ENCODE measurements at places on chromosomes 5 and 9. TPM values are rescaled to one million over a fixed set of nuclear protein-coding genes. Genes with fewer than 3 reads are reported as not detected.

CTNND2 gene
- total RNA-seq, result not detected

PCDHGC4 gene
- not detected for total RNA-seq

SLC25A2 gene
- 0.63 TPM for total RNA-seq

GRCh38 chr5:147445917-147446316, 64.0 kb downstream of the DPYSL3 start:
- H3K36me3 ChIP-seq, result no peaks in the 10 kb centered on the region
- H3K27ac ChIP-seq, result no peak overlapping the region
- DNase-seq, result no peak
- no peak overlapping the region for H3K4me3 ChIP-seq

DNA sequence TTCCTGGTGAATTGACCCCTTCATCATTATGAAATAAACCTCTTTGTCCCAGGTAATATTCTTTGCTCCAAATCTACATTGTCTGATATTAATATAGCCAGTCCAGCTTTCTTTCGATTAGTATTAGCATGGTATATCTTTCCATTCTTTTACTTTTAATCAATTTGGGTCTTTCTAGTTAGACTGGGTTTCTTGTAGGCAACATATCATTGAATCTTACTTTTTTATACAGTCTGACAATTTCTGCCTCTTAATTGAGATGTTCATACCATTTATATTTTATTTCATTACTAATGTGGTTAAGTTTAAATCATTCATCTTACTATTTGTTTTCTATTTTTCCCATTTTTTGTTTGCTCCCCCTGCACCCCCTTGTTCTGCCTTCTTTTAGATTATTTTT, 61.7 kb upstream of the LIFR start:
- H3K27ac ChIP-seq, result no peak overlapping the region
- no peak for DNase-seq
- no peaks in the 10 kb centered on the region for H3K27me3 ChIP-seq
- no peak overlapping the region for H3K4me3 ChIP-seq

- peaks cover 22% of the 10 kb centered on the region for H3K27me3 ChIP-seq
- no peak for DNase-seq
- H3K4me3 ChIP-seq, result no peak overlapping the region
- H3K4me1 ChIP-seq, result no peaks in the 10 kb centered on the region
- H3K27ac ChIP-seq, result no peak overlapping the region
Observed at GRCh38 chr5:176823869-176824412, 13.6 kb downstream of the UNC5A start.

DNA sequence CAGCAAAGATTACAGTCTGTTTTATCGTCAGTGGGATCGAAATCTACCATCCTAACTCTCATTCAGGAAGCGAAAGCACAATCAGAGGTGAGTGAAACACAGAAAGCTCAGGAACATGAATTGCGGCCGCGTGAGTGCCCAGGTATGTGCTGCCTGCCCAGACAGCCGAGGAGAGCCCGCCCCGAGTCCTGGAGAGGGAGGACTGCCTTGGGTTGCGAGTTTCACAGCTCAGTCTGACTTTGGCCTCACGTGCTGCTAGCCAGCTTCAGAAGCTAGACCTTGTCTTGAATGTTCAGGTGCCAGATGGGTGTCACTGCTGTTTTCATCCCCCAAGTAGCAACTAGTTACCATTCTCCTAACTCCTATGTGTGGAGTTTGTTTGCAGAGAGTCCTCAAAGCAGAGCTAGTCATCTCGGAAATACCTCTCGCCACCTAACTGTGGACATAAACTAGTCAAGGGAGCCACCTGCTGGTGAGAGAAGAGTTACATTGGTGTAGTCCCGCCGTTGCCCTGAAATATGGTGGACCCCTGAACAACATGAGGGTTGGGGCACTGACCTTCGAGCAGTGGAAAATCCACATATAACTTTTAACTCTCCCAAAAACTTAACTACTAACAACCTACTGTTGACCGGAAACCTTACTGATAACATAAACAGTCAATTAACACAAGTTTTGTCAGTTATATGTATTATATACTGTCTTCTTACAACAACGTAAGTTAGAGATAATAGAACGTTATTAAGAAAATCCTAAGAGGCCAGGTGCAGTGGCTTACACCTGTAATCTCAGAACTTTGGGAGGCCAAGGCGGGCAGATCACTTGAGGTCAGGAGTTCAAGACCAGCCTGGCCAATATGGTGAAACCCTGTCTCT, 80.9 kb downstream of the GOLPH3 start:
- H3K27ac ChIP-seq, result no peak overlapping the region
- no peaks in the 10 kb centered on the region for H3K36me3 ChIP-seq
- H3K4me1 ChIP-seq, result peaks cover 3% of the 10 kb centered on the region

- no peak overlapping the region for H3K27ac ChIP-seq
- no peaks in the 10 kb centered on the region for H3K36me3 ChIP-seq
- no peak for DNase-seq
- no peaks in the 10 kb centered on the region for H3K4me1 ChIP-seq
- H3K27me3 ChIP-seq, result no peaks in the 10 kb centered on the region
Observed at GRCh38 chr9:108117795-108118194, 628.2 kb upstream of the KLF4 start.
